ENCODE measurements at places on chromosomes 12 and 14.

GRCh38 chr14:65879248-65880009, 466.9 kb downstream of the FUT8 start:
- DNase-seq = no peak

DNA sequence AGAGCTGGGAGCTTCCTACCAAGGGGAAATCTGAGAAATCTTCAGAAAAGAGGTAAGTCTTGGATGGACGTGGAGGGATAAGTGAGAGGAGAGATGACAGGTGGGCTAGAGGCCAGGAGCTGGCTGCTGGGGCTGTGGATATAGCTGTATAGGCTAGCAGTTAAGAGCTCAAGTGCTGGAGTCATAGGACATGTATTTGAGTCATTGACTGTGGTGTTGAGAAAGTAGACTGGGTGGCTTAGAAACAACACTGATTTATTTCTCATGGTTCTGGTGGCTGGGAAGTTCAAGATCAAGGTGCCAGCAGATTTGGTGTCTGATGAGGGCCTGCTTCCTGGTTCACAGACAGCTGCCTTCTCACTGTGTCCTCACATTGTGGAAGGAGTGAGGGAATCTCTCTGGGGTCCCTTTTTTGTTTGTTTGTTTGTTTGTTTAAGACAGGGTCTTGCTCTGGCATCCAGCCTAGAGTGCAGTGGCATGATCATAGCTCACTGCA, 151.1 kb upstream of the FUT8 start:
- DNase-seq = no peak

GRCh38 chr12:25710128-25710527, 157.0 kb upstream of the LMNTD1 start:
- no peak for DNase-seq

- no peak for DNase-seq
Observed at GRCh38 chr12:99259040-99259934, 388.3 kb upstream of the GARIN6 start.

DNA sequence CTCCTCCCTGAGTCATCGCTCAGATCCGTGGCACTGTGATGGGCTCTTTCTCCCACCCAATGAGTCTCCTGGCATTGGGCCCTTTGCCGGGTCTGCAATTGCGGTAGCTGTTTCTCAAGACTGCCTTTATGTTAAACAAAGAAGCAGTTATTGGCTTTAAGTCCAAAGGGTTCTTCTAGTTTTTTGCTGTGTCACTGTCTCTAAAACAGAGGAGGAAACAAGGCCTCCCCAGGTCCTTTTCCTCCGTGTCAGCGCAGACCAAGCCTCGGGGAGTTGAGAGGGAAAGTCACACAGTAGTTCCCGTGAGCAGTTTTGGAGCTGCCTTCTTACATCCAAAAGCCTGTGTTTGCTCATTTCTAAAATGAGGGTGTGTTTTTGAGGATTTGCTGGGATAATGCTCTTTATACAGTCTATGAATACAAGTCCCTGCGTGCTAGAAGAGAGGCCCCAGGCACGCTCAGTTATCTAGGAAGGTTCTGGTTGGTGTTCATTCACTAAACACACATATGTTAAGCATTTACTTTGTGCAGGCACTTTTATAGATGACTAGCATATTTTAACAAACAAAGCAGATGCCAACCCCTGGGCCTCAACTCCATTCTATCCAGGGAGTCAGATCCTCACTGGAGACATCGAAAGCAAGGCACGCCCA, 126.0 kb upstream of the PZP start:
- DNase-seq = no peak

DNA sequence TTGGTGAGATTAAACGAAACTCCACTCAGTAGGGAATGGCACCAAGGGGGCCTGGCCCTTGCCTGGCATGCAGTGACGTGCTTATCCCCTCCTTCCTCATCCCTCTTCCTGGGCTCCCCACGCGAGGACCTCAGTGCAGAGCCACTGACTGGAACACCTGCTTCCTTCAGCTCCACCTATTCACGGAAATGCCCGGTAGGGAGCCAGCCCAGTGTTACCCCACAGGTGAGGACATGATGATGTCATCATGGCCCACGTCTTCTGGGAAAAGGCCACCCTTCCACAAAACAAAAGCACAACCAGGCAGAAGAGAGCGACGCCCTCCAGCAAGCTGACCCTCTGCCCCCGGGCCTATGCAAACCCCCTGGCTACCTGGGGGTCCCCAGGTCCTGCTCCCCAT, 42.1 kb downstream of the CCDC85C start:
- no peak for DNase-seq

DNA sequence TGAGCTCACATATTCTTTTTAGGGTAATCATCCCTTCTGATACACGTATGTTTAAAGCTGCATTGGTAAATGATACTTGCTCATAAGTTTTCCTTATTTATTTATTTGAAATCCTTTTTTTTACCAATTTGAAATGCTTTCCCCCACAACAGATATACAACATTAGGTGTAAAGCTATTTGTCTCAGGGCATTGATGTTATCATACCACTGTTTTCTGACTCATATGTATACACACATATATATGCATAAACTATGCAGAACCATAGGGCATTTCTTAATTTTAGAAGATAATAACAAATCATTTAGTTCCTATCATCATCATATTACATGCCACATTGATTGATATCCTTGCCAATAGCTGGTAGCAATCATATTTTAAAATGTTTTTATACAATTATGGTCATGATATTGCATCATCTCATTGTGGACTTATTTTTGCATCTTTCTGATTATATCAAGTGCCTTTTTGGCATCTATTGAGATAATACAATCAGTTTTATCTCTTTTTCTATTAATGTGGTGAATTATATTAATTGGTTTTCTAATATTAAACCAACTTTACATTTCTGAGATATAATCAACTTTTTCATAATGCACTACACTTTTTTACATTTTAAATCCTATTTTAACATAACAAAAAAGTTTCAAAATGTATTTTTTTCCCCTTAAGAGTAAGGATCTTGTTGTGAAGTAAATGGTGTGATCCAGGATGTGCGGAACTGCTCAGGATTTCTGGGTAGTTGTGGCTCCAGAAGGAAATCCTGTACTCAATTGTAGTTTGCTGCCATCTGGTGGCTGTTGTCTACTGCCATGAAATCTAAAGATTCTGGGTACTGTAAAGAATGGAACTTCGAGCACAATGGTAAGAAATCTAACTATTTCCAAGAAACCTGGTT, 16.7 kb downstream of the OR9K2 start:
- DNase-seq = peak; percentile 37

GRCh38 chr14:96049932-96050331, 10.8 kb downstream of the C14orf132 start:
- no peak for DNase-seq

DNA sequence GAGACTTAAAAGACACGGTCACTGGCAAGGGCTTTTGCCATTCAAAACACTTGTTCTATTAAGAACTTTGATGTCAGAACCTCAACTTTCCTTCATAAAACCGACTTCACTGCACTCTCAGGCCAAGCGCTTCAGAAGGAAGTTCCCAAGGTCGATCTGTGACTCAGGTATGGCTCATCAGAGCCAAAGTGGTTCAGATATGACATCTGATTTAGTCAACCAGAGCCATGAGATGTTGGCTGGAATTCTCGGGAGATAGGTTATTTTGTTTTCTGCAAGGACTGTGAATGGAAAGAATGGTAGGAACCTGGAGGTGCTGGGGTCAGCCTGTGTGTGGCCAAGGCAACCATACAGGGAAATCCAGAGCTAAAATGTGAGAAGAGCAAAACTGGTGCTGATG, 445.6 kb downstream of the GLT1D1 start:
- no peak for DNase-seq

DNA sequence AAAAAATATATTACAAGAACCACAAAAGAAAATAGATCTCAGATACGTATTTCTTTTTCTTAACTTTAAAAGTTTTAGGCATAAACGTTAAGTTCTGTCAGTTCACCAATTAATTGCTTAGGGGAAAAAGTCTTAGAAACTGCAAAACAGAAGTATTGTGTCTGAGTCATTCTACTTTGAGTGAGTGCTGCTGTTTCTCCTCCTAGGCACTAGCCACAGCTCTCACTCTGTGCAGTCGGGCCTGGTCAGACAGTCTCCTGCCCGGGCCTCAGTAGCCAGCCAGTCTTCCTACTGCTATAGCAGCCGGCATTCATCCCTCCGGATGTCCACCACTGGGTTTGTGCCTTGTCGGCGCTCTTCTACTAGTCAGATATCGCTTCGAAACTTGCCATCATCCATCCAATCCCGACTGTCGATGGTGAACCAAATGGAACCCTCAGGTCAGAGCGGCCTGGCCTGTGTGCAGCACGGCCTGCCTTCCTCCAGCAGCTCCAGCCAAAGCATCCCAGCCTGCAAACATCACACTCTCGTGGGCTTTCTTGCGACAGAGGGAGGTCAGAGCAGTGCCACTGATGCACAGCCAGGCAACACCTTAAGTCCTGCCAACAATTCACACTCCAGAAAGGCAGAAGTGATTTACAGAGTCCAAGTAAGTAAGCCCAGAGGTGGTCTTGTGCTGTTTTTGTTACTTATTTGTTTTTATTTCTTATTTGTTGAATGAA, 201.3 kb downstream of the PCNX1 start:
- no peak for DNase-seq

GRCh38 chr14:60249321-60250256, 568 bp downstream of the PPM1A start:
- DNase-seq = no peak

- no peak for DNase-seq
Observed at GRCh38 chr12:131830914-131831571, 2.9 kb downstream of the MMP17 start.

- no peak for DNase-seq
Observed at GRCh38 chr14:100012478-100013327, 52.5 kb upstream of the EVL start.

DNA sequence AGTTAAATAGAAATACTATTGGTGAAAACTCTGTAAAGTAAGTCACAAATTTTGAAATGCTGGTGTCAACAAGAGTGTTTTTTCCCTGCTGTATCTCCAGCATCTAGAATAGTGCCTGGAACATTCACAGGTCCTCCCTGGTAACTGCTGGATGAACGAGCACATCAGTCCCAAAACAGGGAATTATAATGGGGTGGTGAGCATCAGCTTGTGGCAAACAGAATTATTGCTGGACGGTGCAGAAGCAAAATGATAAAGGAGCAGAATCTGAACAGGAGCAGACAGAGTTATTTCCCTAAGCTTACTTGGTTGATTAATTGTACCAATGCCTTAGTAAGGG, 129.9 kb downstream of the GRIP1 start:
- no peak for DNase-seq

DNA sequence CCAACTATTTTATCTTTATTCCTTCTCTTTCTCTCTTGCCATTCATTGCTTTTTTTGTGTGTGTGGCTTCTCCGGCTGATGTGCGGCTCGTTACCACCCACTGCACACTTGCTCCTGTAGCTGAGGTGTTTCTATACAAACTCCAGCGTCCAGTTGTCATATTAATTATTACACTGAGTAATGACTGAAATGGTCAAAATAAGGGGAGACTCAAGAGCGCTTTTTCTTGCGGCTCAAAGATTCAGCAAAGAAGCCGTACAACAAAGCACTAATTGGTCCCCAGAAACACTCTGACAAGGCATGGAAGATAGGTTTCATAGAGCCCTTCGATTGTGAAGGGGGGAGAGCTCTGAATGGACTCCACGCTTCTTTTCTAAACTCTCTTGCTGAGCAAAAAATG, 5.6 kb upstream of the ASCL1 start:
- DNase-seq = peak; percentile 34

- no peak for DNase-seq
Observed at GRCh38 chr12:109717390-109718357, 4.0 kb downstream of the FAM222A start.

- DNase-seq = no peak
Observed at GRCh38 chr12:80717856-80718255, 1.1 kb downstream of the MYF5 start.

DNA sequence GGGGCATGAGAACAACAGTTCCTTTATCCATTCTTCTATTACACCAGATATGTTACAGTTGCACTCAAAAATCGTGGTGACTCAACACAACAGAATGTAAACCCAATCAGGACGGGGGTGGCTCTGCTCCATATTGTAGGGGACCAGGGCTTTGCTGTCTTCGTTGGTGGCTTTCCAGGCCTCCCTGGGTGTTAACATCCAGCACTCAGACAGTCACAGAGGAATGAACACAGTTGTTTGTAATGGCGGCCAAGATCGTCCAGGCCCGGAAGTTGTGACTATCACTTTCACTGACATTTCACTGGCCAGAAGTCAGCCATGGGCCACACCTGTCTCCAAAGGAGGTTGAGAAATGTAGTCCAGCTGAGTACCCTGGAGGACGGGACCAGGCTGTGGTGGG, 204.1 kb downstream of the CACNA1C start:
- DNase-seq = no peak

- DNase-seq = no peak
Observed at GRCh38 chr12:58041441-58041840, 100.1 kb downstream of the ATP23 start.

DNA sequence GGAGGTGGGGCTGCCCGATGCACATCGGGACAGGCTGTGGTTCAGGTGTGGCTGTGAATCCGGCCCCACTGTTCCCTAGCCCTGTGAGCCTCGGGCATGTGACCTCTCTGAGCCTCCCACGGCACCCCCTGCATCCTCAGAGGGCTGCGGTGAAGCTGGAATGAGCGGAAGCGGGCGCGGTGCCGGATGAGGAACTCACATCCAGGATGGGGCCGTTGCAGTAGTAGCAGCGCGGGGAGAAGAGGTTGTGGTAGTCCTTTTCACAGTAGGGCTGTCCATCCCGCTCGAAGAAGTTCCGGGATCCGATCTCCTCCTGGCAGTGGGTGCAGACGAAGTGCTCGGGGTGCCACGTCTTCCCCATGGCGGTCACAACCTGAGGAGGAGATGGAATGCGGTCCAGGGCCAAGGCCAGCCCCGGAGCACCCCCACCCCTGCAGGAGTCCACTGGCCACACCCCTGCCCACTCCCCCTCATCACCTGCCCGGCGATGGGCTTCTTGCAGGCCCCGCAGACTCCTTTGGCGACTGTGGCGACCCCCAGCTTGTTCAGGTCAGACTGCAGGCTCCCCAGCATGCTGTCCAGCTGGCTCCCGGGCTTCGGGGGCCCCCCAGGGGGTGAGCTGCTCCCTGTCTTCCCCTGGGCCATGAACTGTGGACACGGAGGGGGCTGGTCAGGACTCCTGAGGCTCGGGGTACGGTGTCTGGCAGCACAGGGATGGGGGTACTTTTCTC, 13.9 kb upstream of the RPLP0 start:
- DNase-seq = no peak

DNA sequence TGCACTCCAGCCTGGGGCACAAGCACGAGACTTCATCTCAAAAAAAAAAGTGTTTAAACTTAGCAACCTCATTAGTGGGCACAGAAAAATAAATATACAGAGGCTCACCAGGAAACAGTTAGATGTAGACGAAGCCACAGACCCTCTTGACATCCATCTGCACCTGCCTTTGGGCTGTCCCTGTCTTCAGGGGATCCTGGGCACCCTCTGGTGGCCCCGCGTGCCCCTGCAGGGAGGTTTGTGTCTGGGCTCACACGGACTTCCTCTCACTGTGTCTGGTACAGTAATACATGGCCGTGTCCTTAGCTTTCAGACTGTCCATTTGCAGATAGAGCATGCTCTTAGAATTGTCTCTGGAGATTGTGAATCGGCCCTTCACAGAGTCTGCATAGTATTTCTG, 916.5 kb downstream of the TMEM121 start:
- no peak for DNase-seq
